ENCODE measurements at places on chromosomes 16 and 17.

GRCh38 chr17:81064678-81065475 is 29.9 kb downstream of the BAIAP2 start:
- no peak for DNase-seq

DNA sequence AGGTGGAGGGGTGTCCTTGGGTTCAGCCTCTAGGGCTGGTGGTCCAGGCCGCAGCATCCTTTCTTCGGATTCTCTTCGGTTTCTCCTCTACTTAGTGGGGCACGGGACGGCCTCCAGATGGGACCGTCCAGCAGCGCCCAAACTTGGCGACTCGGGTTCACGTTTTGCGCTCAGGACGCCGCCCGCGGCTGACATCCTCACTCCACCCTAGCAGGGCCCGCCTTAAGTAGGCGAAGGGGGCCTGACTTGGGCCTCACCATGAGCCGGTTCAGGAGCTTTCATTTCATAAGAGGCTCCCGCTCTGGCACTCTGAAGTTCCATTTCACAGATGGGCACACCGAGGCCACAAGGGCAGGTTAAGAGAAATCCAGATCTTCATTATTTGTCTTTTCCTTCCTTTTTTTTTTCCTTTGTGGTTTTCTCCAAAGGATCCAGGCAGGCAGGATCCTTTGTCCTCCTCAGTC is 141.2 kb downstream of the SEC14L1 start:
- DNase-seq, result no peak

DNA sequence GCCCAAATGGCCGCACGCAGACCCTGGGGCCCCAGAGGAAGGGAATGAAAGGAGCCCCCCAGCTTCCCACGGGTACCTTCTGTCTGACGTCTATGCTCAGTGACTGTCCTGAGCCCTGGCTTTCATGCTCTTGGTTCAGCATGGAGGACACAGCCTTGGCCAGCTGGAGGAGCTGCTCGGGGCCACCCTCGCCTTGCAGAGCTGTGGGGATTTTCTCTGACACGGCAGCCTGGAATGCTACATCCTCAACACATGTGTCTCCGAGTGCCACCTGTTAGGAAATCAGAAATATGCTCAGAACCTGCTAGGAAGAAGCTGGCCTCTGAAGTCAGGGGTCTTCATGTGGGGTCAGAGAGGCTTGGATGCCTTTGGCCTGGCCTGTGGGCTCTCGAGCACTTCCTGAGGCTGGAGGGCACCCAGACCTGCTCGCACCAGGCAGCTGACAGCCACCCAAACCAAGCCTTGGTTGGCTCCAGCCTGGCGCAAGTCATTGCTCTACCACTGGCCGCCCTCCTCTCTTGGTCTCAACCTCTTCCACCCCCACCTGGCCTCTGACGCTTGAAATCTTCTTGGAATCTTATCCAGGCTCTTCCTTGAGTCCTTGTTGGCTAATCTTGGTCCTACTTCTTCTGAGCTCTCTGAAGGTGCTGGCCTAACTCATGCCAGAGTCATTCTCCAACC is 63.7 kb upstream of the BCO1 start:
- DNase-seq, result no peak

GRCh38 chr17:48510761-48511604 is 19.8 kb downstream of the HOXB1 start:
- DNase-seq, result peak; percentile 14

- no peak for DNase-seq
Measured at GRCh38 chr16:78656887-78657286, 557.4 kb downstream of the WWOX start.

DNA sequence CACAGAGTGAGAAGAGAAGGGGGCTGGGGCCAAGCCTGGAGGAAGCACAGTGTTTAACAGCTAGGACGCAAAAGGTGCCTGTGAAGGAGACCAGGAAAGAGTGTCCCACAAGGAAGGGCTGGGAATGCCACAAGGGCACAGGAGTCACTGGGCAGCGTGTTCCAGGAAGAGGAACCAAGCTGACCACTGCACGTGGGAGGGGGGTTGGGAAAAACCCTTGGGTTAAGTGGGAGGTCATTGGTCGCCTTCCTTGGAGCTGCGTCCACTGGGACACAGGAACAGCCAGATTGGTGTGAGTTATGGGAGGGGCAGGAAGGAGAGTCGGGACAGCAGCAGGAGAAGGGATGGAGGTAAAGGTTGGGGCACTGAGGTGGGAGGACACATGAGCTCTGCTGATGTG is 12.9 kb downstream of the TTYH2 start:
- DNase-seq, result no peak

- DNase-seq, result no peak
Measured at GRCh38 chr16:66959704-66960161, 1.3 kb upstream of the CES3 start.

DNA sequence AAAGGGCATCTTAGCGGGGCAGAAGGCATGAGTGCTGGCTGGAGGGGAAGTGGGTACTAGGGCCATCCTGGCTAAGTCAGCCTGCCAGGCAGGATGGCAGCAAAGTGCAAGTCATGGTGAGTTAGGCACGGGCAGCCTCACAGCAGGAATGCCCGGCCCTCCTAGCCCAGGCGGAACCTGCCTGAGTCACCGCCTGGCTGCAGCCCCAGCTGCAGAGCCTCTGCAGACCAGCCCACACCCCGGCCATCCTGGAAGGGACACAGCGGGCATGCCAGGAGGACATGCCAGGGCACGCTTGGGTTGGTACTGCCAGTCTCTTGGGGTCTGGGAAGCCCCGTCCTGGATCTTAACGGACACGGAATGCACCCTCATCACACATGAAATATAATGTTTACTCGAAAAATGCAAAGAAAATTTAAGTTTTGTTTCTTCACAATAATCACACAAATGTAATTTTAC is 5.0 kb upstream of the ALDH3A1 start:
- DNase-seq, result no peak

DNA sequence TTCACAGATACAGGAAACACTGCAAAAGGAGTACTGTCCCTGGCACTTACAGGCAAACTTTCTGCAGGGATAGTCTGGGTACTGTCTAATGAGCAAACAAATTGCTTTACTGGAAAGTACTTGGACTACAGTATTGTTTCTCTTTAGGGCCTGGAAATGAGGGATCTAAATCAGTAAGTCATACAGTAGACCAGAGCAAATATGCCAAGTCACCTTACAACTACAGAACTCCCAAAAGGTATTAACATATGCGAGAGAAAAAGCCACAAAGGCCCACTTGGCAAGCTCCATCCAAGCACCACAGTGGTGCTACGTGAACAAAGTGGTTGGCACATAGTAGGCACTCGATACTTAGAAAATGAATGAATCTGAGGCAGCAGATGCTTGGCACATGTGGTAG is 87.8 kb downstream of the ZZEF1 start:
- DNase-seq, result no peak

GRCh38 chr16:88525663-88525990 is 44.6 kb upstream of the ZC3H18 start:
- no peak for DNase-seq

- no peak for DNase-seq
Measured at GRCh38 chr17:20852239-20852989, 190.4 kb downstream of the USP22 start.

DNA sequence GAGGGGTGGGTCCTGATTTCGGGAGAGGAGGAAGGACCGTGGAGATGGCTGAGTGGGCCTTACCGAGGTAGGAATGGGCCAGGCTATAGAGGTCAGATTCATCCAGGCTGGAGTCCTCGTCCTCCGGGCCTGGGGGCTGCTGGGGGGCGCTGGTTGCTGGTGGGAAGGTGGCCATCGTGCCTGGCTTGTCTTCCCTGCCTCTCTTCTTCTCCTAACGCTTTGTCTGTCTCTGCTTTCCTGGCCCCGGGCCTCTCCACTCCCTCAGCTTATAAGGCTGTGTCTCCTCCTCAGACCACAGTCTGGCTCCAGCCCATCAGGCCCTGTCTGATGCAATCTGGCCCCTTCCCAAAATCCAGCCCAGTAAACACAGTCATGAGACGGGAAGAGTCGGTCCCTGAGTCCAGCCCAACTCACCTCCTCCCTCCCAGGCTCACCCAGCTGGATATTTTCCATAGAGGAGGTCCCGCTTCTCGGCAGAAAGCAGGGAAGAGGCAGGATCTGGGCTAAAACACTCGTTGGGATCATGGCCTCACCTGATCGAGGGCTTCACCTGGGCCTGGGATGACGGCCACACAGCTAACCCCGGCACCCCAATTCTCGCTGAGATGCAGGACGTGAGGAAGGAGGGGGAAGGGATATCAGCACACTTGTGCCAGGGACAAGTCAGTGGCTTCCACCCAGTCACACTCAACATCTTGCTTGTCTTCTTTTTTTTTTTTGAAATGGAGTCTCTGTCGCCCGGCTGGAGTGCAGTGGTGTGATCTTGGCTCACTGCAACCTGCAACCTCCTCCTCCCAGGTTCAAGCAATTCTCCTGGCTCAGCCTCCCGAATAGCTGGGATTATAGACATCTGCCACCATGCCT is at the start of gene NUPR1:
Gene NUPR1 (minus strand): TSS at position 242 of the 864 bp plus-strand sequence. CDS start 67 bp downstream, at position 175.
- DNase-seq, result no peak

DNA sequence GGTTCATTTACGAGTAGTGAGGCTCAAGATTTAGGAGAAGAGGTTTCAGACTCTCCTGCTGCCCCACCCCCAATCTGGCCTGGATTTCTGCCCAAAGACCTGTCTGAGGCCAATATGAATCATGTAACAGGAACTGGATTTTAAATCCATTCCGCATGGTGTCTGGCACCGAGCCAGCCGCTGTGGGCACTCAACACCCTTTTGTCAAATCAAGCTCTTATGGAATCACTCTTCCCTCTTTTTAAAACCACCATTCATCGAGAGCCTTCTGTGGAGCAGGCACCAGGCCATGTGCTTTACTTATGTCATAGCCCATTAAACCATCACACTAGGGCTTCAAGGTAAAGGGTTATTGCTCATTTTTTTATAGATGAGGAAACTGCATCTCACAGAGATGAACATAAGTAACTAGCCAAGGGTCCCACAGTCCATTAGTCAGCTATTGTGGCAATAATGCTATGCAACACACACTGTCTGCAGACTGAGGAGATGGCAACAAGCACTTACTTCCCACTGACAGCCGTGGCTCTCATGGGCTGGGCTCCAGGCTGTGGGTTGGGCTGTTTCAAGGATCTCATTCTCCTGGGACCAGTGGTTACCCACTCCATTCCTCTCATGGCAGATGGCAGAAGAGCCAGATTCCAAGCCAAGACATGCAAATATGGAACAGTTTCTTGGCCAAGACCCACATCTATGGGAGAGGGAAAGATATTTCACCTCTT is 93.6 kb downstream of the WSCD1 start:
- DNase-seq, result no peak

GRCh38 chr17:4482338-4483011 is 16.2 kb upstream of the SPNS2 start:
- DNase-seq, result no peak

DNA sequence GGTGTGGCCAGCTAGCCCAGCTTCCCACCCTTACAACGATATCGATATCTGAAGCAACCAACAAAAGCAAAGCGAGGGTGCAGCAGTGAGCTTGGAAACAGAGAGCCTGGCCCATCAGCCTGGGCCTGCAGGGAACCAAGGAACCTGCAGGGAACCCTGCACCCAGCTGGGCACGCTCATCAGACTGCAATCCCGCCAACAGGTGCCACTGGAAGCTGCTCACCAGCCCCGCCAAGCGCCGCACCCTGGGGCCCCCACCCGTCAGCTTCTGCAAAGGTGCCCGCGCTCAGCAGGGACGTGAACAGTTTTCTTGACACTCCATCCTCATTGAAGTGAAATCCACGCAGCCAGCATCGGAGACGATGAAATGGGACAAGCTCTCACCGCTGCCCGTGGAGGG is 250.7 kb downstream of the RBFOX3 start:
- DNase-seq, result no peak

- no peak for DNase-seq
Measured at GRCh38 chr17:79388556-79389295, 222.1 kb downstream of the RBFOX3 start.

- DNase-seq, result peak; percentile 10
Measured at GRCh38 chr16:19583665-19584300, 28.3 kb downstream of the VPS35L start.

DNA sequence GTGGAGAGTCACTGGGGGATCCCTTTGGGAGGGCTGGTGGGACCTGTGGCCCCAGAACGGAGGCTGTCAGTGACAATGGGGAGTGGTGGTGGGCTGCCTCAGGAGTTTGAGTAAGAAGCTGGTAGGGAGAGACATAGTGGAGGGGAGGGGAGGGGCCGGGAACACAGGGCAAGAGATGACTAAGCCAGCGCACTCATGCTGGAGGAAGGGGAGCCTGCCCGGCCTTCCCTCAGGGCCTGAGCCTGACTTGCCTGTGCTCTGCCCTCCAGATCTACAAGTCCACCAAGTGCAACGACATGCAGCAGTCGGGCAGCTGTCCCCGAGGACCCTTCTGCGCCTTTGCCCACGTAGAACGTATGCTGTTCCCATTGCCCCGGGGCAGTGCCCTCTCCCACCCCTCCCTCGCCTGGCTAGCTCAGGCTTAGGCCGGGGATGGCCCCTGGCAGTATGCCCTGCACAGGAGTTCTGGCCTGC is 29.3 kb downstream of the UNC13D start:
- DNase-seq, result no peak

DNA sequence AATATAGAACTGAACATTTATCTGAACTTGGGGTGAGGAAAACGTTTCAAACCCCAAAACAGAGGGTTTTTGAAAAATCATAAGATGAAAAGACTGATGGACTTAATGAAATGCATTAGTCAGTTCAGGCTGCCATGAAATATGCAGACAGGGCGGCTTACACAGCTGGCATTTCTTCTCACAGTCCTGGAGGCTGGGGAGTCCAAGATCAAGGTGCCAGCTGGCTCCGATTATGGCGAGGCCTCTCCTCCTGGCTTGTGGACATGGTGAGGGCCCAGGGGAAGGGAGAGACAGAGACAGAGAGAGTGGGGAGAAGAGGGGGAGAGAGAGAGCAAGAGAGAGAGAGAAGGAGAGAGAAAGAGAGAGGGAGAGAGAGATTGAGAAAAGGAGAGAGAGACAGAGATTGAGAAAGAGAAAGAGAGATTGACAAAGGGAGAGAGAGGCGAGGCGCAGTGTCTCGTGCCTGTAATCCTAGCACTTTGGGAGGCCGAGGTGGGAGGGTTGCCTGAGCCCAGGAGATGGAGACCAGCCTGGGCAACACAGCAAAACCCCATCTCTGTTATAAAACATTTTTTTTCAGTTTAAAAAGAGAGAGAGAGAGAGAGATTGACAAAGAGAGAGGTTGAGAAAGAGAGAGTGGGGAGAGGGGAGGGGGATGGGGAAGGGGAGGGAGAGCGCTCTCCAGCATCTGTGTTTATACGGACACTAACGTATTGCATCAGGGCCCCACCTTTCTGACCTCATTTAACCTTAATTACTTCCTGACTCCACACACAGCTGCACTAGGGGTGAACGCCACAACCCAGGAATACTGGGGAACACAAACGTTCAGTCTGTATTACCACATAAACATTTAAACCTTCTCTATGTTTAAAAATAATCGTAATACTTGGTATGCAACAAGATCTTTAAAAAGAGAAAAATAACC is 24.6 kb upstream of the RPH3AL start:
- DNase-seq, result no peak

DNA sequence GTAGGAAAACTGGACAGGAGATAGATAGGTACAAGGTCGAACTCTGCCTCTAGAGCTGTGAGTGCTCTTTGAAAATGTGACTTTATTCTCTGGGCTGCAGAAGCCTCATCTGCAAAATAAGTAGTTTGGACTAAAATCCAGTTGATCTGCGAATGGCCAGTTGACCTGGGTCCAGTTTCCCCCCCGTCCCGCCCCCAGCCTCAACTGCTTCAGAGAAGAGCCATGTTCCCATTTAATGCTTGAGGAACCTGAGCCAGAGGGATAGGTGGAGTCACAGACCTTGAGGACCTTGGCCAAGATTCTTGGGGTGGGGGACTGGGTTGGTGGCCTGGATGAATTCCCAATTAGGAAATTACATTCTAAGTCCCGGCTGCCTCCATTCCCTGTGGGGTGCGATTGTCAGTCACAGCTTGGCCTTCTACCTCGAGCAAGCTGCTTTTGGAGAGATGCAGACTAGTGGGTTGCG is 14.1 kb downstream of the TBX2 start:
- DNase-seq, result no peak

GRCh38 chr16:11554053-11554452 is 32.7 kb downstream of the LITAF start:
- DNase-seq, result no peak

Measured in stimulated activated CD4-positive, alpha-beta T cell treated with anti-CD3 and anti-CD28 coated beads, Interleukin-4, amount 100 ng/mL, for 1 hour (primary cell).